ENCODE measurements at places on chromosomes 7 and 10.

GRCh38 chr7:3683546-3684539 lies 382.8 kb downstream of the SDK1 start:
- DNase-seq = no peak

DNA sequence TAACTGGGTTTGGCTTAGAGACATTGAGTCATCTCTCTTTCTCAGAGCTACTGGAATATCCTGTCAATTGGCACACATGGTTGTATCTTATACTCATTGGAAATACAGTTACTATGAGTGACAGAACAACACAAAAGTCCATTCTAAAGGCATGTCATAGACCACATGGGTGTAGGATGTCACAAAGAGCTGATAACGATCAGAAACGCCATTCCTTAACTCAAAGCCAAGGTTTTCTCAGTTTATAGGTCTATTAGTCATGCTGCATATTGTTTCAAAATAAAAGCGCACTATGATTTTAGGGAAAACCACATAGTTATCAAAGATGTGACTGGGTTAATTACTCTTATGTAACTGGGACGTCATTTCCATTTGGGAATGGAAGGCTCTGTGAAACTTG lies 147.2 kb upstream of the FAM171A1 start:
- DNase-seq = no peak

DNA sequence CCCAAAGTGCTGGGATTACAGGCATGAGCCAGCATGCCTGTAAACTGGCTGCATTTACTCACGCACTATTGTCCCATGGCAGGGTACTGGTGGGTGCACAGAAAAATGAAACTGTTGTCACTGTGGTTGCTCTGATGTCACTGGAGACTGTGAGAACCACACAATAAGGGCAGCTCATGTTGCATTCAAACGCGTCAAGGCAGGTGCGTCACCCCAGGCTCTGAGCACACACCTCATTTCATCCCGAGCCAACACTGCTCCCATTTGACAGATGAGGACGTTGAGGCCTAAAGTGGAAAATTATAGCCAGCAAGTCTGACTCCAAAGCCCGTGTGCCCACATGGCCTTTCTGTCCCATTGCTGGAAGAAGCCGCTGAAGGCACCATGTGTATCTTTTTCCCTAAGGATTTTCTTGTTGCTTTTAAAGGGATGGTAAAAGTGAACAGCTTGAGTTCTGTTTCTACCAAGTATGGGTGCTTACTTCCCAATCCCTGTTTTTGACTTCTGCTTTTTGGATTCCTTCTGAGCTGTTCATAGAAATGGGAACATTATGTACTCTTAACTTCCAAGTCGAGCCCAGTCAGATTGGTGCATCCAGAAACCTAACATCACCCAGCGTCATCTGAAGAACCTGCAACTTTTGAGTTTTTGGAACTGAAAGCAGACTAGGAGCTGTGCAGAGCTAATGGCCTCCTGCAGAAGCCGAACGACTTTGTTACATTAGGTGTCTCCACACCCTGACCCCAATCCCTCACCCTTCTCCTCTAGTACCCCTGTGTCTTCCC lies 60.1 kb upstream of the CARD11 start:
- DNase-seq = no peak

DNA sequence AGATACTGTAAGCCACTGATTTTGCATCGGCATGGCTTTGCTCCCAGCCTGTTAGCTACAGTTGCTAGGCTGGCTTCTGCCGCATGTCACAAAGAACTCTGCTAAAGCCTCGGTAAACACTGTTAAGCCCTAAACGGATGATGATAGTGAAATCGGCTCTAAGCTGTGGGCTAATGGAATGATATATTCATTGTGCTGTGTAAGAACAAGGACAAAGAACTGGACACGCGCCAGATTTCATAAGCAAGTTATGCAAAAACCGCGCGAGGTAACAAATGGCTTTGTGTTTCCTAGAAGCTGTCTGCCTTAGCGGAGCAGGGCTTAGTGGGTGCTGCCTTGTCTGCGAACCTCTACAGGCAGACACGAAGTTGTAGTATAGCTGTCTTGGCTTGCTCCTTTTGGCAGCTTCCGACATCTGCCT lies 331.3 kb upstream of the COBL start:
- no peak for DNase-seq

DNA sequence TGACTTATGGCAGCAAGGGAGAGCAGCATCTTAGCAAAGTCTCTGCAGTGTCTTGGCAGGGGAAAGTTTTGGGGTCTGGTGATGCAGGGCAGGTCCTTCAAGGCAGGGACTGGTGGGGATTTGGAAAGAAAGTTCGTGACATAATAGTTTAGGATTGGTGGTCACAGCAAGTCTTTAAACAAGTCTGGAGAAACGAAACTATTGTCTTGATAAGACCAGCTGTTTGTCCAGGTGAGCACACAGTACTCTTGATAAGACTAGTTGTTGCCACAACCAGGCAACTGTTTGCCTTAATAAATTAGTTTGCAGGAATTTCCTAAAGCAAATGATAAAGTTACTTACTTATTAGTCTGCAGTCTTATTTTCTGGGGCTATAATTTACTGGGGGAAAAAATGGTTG lies 136.1 kb downstream of the AKR1D1 start:
- no peak for DNase-seq

DNA sequence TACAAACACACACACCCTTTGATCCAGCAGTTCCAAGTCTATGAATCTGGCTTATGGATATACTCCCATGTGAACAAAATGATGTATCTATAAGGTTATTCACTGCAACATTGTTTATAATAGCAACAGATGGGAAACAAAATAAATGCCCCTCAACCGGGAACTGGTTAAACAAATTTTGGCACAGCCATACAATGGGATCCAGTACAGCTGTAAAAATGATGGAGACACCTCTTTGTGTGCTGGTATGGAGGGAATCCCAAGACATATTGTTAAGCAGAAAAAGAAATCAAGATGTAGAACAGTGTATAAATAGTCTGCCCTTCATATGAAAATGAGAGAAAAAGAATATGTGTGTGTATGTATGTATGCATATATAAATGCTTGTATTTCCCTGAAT lies 155.5 kb downstream of the SNX10 start:
- DNase-seq = no peak

DNA sequence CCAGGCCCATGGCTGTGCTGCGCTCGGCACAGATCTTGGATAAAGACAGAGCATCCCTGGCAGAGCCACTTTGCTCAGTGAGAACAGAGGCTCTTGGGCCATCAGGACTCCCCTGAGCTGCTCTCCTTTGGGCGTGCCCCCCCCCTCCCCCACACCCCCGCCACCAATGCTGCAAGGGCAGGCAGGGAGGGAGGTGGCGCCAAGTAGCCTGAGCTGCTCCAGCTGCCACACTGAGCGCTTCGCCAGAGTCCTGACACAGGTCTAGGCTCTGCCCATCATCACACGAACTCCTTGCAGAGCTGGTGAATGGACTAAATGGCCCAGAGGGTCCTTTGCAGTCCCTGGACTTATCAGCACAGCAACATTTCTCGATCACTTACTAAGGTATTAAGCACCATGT lies 12.5 kb downstream of the AKR1B1 start:
- no peak for DNase-seq

GRCh38 chr7:1123715-1124114 lies 35.8 kb downstream of the GPER1 start:
- peak; percentile 87 for DNase-seq

- DNase-seq = no peak
These were observed 338.1 kb downstream of the RNLS start for GRCh38 chr10:88244781-88245625.

GRCh38 chr10:33335801-33336581 lies 1.5 kb upstream of the NRP1 start:
- peak; percentile 58 for DNase-seq

DNA sequence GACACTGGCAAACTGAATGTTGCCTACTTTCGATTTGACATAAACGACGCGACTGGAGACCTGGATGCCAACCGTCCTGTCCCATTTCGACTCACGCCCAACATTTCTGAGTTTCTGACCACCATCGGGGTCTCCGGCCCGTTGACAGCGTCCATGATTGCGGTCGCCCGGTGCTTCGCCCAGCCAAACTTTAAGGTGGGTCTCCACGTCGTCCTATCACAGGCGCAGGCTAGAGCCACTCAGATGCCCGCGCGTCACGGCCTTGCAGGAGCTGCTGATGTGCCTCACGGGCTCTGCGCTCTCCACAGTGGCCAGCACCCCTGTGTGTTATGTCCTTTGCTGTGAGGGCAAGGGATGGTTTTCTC lies 132.6 kb downstream of the SMURF1 start:
- DNase-seq = no peak

DNA sequence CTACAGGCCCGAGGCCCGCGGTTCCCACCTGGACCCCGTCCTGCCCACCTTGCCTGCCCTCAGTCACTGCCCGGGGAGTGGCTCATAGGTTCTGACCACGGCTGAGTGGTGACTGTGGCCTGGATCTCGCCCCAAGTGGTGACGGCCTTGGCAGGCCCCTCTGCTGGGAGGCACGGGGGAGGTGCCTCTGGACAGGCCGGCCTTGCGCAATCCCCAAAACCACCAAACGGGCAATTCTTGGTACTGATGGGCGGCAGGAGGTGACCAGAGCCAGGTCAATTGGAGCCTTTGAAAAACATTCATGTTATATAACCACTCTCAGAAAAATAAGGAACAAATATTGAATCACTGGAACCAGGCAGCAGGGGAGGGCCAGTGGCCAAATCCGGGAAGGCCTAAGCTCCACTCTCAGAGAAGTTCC lies 83.4 kb downstream of the PRKAG2 start:
- no peak for DNase-seq

DNA sequence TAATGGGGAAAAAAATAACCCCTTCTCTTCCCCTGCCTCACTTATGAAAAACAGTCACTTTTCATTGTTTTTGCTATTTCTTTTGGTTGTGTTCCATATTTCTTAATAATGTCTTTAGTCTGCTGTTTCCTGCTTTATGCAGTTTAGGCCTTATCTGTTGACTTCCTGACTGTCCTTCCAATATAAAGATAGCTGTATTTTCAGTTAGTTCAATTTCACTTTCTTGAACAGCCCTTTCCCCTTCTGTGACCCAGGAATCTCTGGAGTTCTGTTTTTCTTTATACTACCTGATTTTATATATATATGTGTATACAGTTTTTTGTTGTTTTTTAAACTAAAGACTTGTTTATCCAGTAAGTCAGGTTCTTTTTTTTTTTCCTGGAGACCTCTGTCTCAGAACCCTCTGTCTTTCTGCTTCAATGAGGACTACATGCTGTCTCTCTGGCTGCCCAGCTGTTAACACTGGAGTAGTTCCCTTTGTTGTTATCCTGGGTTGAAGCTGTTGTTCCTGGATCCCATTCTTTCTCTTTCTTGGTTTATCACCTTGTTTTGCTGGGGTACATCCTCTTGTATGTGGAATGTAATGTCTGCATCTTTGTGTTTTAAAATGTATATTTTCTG lies 87.2 kb downstream of the GSDME start:
- DNase-seq = no peak

DNA sequence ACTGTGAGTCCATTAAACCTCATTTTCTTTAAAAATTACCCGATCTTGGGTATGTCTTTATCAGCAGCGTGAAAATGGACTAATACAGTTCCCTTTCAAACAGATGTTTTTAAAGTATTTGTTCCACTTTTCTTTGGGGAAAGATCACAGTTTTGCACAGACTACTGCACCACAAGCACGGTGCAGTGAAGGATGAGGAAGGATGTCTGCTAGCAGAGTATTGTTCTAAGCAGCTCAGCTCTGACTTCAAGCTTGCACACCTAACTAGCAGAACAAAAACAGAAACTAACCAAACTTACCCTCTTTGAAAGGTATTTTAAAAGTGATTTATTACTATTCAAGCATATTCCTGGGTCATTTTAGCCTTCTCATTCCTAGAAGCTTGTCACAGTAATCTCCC lies 20.0 kb downstream of the THNSL1 start:
- DNase-seq = no peak

GRCh38 chr10:83647526-83647925 lies 491.8 kb upstream of the GHITM start:
- no peak for DNase-seq

GRCh38 chr7:29588900-29589696 lies 25.5 kb downstream of the PRR15 start:
- peak; percentile 48 for DNase-seq

DNA sequence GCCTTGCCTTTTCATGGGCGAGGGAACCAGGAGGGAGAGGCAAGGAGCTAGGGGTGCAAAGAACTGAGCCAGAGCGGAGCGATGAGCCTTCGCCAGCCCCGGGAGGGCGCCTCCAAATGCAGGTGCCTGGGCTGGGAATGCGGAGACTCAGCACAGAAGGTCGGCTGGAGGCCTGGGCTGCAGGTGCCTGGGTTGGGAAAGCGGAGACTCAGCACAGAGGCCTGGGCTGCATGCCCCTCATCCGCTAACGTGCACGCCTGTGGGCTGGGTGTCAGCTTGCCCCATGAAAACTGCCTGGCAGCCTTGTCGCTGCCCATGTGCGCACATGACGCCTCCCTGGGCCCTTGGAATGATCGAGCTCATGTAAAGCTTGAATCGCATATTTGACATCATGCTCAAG lies 51.8 kb downstream of the POM121L12 start:
- no peak for DNase-seq

DNA sequence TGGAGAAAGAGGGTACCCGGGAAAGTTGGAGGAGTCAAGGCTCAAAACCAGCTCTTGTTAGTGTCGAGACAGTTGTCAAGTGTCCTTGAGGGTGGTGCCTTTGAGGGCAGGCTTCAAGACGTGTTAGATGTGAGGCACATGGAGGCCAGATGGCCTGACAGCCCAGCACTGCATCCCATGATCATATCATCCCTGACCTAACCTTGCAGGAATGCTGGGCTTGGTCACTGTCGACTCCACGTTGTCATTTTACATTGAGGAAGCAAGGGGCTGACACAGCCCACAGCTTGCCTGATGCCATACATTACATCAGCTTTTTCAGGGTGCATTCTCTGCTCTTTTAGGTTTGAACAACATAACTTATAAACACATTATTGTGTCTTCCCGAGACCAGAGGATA lies 114.1 kb downstream of the ABCA13 start:
- DNase-seq = no peak
